AG08396 (cell line): ENCODE measurements at places on chromosomes 11 and 22.
A peak's percentile ranks its signal among the peaks of the same experiment; 100 is the strongest.

DNA sequence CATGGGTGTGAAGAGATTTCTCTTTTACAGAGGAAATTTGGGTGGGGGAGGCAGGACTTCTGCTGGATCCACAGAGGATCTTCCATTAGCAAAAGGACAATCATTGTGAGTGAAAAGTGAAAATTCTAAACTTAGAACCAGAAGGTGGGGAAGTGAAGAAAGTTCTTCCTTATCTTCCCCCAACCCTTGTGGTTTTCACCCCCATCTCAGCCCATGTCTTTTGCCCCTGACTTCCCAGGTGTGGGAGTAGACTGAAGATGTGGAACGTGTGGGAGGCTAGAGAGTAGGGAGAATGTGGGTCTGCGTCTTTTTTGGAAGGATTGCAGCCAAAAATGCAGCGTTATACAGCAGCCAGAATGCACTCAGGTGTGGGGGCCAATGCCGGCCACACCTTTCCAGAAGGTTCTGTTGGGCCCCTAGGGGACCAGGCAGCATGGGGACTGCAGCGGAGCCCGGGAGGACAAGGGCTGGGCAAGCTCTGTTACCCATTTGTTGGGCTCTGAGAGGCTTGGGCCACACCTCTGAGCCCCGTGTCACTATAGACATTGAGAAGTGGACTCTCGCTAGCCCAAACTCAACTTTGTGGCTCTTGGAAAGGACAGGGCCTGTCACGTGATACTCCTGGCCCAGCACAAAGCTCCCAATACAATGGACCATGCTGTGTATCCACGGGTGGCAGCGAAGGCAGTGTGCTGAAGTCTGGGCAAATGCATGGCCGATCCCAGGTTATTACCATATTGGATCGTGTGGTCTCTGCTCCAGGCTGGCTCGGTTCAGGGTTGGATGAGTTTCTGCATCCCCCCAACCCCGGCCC is 32.8 kb upstream of the LINC01488 start:
- DNase-seq = no peak

DNA sequence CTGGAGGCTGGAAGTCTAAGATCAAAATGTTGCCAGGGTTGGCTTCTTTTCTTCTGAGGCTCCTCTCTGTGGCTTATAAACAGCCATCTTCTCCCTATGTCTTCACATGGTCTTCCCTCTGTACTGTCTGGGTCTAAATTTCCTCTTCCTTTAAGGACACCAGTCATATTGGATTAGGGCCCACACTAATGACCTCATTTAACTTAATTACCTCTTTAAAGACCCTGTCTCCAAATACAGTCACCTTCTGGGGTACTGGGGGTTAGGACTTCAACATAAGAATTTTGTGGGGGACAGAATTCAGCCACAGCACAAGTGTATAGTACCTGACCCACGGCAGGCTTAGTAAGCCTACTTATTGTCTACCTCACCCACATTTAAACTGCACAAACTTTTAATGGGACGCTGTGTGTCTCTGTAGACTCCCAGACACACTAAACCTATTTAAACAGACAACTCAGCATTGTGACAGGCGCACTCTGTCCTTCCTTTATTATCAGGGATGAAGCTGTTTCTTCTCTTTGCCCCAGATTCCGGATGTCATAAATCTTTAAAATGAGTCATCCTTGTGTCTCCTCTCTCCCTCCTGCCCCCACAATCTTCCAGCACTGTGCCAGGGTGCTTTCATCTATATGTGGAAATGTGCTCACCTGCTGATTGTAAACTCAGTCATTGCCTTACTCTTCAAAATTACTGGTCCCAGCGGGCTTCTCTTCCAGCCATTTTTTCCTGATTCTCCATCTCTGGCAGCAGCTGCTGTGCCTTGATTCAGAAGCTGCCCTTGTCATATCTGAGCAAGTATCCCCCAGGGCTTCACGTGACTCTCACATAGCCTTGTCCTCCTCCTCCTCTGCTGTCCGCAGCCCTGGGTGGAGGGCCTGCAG is 5.4 kb upstream of the MAPK8IP1 start:
- DNase-seq = no peak

GRCh38 chr11:12272821-12273617 is 104.4 kb upstream of the PARVA start:
- DNase-seq = no peak

DNA sequence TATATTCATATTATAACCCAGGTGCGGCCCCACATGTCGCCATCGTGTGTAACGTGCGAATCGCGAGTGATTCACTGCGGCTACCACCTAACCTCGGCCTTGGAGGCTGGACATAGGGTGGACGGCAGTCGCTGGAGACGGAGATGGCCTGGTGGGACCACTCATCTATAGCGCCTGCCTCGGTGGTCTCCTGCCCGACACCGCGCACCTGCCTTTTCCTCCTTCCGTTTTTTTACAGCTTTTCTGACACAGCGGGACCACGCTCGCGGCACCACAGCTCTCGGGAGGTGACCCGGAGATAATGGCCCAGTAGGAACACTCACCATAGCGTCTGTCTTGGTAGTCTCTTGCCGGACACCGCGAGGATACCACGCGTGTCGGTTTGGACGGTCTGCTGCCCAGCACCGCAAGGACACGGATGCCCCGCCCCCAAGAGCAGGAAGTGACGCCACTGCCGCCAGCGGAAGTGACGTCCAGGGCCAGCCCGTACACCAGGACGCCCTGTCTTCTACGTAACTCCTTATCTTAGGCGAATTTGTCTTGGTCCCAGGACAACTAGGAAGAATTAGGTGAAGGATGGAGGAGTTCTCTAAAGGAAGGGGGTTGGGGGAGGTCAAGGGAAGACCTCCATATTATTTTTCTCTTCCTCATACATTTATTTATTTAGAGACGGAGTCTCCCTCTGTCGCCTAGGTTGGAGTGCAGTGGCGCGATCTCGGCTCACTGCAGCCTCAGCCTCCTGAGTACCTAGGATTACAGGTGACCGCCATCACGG is 6.4 kb downstream of the SNU13 start:
- DNase-seq = peak; percentile 88

DNA sequence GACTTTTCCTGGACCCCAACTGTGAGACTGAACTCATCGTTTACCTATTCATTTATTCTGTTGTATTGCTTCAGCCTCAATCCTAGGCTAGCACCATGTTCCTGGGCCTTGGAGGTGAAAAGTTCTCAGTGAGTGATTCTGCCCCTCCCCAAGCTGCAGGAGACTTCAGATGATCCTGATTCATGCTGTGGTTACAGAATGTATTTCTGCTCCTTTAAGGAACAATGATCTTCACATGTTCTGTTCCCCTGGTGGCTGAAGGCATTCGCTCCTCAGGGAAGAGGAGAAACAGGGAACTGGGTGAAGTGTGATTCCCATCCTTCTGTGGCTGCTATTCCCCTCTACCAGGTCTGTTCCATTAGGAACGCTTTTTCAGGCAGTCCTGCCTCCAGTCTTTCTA is 2.4 kb downstream of the OR52E1 start:
- DNase-seq = no peak

GRCh38 chr22:26674211-26675190 is 17.1 kb downstream of the MIAT start:
- DNase-seq = no peak

GRCh38 chr11:117573326-117573725 is 223.7 kb downstream of the DSCAML1 start:
- DNase-seq = no peak

GRCh38 chr22:25360411-25360810 is 141.0 kb downstream of the CRYBB2 start:
- DNase-seq = no peak

- no peak for DNase-seq
These were observed 127.6 kb downstream of the CNTN5 start for GRCh38 chr11:99148352-99148751.

- no peak for DNase-seq
These were observed 578.0 kb upstream of the CADM1 start for GRCh38 chr11:116082256-116082655.

DNA sequence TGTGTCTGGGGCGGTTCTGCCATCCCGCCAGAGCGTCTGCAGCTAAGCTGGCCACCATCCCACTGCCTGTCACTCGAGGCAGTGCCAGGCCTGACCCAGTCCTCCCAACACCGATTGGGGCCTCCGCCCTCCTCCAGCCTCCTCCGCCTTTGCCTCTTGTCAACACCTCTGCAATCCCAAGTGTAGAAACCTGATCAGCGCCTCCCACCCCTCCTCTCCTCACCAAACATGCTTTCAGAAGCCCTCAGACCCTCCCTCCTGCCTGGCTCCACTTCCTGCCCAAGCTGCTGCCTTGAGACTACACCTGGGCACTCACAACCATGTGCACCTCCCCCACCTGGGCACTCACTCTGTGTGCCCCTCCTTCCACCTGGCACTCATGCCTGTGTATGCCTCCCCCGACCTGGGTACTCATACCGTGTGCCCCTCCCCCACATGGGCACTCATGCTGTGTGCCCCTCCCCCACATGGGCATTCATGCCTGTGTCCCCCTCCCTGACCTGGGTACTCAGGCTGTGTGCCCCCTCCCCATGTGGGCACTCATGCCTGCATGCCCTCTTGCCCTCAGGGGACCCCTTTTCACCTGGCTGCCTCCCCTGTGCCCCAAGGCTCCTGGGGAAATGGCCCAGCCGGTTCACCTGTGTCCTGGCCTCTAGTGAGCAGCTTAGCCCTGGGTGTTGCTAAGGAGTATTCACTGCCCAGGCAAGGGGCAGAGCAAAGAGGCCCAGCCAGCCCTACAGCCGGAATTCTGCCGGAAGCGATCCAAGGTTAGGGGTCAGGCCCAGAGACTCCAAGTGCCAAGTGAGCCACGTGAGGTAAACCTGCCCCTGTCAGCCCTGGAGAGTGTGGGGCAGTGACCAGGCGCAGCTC is 5.5 kb upstream of the IFITM10 start:
- no peak for DNase-seq

DNA sequence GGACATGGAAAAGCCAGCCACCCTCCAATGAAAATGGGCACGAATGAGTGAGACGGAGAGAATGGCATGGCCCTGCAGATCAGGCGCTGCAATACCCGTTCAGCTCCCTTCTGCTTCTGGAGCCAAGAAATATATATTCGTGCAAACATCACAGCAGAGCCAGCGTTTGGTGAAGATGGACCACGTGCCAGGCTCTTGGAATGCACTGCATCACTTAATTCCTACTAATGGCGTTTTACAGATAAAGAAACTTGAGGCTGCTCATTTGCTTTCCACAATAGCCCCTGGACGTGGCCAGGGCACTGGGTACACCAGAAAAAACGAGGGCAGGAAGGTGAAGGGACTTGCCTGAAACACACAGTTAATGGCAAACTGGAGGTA is 1.6 kb upstream of the FXYD2 start:
- DNase-seq = no peak
